ENCODE measurements at places on chromosomes 13 and 19.

- DNase-seq, result no peak
These were observed 151.2 kb downstream of the DIAPH3 start for GRCh38 chr13:60012488-60012887.

GRCh38 chr13:109667056-109667455 is 119.3 kb downstream of the IRS2 start:
- DNase-seq, result no peak

DNA sequence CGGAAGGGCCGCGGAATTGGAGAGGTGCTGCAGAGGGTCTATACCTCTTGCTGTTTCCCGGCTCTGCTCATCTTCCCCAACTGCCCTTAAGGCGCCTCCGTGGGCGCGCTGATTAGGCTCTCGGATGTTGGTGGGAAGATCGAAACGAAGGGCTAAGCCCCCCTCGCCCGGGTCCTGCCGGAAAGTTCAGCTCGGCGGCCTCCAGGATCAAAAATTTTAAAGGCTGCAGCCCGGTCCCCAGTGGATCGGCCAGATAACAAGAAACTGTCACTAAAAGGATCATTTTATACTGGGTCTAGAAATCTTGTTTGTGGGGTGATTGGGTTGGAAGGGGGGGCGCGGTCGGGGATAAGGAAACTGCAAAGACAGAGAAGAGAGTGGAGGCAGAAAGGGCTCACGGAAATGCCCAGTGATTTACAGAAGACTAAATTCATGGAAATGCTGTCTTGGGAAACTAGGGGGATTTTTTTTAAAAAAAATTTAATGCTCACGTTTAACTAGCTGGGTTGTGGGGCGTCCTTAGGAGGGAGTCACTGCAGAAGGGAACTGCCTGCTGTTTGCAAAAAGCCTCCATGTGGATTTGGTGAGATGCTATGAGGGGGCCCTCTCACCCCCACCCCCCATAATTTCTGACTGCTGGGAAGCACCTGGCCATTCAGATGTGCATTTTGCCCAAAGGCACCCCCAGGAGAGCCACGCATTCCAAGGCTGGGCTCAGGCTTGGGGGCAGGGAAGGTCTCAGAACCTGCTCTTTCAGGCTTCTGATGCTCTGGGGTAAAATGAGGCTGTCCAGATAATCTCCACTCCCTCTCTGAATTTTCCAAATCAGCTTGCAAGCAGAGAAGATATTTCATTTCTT is 7.7 kb downstream of the CDX2 start:
- no peak for DNase-seq

DNA sequence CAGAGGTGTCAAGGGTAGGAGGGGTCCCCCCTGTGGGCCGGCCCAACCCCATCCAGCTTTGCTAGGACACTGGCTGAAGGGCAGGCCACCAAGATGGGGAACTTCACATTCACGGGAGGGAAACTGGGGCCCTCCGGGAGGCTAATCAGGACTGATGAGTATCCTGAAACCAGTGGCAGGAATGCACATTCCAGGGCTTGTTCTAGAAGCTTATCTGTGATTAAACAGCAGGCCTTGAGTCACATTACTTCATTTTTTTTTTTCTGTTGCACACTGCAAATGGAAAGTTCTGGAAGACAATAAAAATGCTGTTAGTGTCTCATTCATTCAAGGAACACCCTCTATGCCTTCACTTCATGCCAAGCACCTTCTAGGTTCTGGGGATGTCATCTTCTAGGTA is 15.5 kb upstream of the SIGLEC11 start:
- no peak for DNase-seq

DNA sequence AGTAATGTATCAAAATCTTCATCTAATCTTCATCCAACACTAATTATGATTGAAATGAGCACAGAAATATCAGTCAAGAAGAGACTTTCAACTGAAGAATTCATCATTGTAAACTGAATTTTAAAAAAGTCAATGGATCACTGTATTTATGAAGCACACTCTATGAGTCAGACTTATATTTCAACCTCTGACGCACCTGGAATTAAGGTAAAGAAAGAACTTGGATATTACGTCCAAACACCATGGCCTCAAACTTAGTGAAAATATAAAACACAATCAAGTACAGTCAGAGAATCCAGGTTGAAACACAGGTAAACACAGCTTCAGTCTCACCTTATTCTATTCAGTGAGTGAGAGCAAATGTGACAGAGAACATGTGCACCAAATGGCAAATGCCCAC is 39.5 kb downstream of the MIPEP start:
- no peak for DNase-seq

DNA sequence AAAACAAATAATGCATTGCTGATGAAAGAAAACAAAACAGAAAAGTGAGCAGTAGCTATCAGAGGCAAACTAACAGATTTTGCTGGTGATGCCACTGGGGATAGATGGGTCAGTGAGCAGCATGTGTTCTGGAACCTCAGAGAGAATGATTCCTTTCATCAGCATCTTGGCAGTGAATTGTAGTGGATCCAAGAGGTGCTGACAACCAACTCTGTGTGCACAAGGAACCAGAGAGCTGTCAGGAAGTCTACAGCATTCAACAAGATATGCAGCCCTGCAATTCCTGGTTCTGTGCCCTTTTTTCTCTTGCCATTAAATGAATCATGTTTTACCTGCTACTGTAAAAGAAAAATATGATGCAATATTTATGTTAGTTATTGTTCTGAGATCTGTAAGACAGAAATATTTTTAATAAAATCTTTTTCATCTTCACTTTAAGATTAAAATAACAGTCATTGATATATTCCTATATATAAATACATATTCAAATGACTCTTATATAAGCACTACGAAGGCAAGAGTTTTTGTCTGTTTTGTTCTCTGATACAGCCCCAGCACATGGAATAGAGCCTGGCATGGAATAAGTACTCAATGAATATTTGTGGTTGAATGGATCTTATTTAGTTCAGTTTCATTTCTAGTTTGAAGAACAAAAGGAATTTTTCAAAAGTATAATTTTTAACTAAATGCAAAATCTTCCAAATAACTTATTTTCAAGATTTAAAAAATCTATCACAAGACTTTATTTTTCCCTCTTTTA is 80.8 kb downstream of the FREM2 start:
- no peak for DNase-seq

Measured in non-pigmented ciliary epithelial cell (primary cell).